ENCODE measurements at places on chromosomes 13 and 19.
A peak's percentile ranks its signal among the peaks of the same experiment; 100 is the strongest.

- no peak for DNase-seq
Observed at GRCh38 chr13:113759525-113760137, 605 bp downstream of the TMEM255B start.

DNA sequence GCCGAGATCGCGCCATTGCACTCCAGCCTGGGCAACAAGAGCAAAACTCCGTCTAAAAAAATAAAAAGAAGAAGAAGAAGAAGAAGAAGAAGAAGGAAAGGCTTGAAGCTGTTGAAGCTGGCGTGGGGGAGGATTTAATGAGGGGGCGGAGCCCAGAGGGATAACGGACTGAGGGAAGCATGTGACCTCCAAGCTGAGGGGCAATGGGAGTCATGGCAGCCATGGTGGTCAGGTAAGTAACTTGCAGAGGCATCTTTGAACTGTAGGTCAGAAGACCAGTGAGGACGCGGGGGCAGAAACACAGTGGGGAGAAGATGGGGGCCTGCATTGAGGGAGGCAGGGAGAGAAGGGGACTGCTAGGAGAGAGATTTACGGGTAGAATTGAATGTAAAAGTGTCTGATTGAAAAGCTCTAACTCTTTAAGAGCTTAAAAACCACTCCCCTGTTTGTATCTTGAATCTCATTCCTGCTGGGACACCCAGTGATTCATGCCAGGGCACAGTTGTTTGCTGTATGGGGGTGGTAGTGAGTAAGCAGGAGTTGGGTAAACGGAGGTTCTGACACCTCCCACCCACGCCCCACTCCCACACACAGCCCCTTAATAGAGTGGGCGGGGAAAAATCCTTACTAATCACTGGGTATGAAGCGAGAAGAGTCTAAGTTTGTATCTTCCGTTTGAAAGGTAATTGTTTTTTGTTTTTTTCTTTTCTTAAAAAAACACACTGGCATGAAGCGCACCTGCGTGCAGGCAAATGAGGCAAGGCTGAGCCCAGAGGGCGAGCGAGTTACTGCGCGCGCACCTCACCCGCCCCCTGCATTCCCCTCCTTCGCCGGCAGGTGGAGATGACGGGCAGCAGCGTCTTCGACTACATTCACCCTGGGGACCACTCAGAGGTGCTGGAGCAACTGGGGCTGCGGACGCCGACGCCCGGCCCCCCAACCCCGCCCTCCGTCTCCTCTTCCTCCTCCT is 13.0 kb downstream of the TMEM160 start:
- peak; percentile 96 for DNase-seq

GRCh38 chr13:107860284-107860683 is 355.1 kb downstream of the LIG4 start:
- no peak for DNase-seq

GRCh38 chr19:40547836-40548235 is 28.8 kb upstream of the SHKBP1 start:
- no peak for DNase-seq

DNA sequence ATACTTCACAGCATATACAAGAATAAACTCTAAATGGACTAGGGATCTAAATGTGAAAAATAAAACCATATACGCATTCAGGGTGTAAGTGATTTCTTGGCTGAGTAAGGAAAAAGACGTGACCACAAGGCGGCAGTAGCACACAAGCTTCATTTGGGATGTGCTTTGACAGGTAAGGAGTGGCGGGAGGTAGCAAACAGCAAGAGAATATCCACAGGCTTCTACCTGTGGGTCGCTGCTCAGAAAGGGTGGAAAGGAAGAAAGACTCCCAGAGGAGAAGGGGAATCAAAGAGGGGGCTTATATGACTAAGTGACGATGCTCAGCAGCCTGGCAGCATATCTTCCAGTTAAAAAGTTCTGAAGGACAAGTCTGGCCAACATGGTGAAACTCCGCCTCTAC is 2.5 kb upstream of the ZNF121 start:
- DNase-seq = peak; percentile 81
